Spleen (tissue), 13 donors: ENCODE measurements at places on chromosomes 3 and 15. TPM values are rescaled to one million over a fixed set of nuclear protein-coding genes. Genes with fewer than 3 reads are reported as not detected.

DNA sequence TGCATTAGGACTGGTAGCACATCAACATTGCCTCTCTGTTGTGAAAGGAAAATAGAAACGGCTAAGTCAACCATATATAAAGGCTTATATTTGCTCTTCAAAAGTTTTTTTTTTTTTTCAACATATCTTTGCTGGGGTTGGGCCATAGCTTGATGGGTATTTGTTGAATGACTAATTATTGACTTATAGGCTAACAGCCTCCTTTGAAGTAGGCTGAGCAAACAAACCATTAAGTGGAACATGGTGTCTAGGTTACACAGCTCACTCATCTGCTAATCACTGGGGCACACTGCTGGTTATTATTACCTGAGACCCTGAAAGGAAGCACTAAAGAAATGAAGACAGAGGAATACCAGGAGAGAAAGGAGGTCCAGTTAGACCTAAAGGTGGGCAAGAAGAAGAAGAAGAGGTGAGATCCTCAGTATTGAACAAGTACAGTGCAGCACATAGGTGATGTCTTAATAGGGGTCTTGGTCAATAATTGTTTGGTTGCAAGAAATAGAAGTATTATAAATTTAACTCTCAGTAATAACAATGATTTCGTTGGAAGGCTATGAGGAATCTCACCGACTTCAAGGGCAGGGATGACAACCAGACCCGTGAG, 139.4 kb downstream of the RPLP1 start:
- peaks cover 25% of the 10 kb centered on the region for H3K4me1 ChIP-seq
- H3K27ac ChIP-seq, result no peak overlapping the region
- no peaks in the 10 kb centered on the region for H3K36me3 ChIP-seq
- no peaks in the 10 kb centered on the region for H3K27me3 ChIP-seq
- H3K4me3 ChIP-seq, result no peak overlapping the region

Gene ATP13A5
- not detected for total RNA-seq

Gene TMEM266
- 1.5 TPM for total RNA-seq

DNA sequence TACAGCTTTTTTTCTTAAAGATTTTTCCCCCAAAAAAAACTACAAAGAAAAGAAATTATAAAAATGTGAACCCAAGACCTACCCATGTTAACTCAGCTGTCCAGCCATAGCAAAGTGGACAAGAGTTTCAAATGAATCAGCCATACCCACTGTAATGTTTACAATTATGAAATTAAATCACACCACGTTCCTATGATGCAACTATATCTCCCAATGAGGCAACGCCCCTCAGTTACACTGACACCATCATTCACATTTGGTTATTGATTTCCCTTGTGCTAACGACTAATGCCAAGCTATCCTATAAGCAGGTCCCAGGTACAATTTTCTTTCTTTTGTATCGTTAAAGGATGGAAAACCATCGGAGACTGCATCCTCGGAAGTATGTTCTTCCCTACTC, 115.1 kb upstream of the ICE2 start:
- H3K36me3 ChIP-seq, result no peaks in the 10 kb centered on the region
- H3K4me3 ChIP-seq, result no peak overlapping the region
- H3K4me1 ChIP-seq, result peaks cover 22% of the 10 kb centered on the region

DNA sequence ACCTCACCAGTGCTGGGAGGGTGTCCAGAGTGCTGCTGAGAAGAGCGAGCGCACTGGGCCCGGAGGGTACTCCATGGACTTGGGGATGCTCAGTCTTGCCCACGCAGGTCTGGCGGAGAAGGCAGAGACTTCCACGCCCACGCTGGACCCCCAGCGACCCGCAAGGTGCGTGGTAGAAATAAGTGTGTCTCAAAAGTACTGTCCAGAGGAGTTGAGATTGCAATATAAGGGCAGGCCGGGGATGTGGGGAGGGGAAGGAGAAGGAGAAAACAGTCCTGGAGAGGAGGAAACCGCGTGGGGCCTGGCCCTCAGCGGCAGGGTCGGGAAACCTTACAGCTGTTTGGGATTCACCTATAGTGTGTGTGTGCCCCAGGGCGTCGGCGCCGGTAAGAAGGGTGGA, 38.9 kb downstream of the NR2F2 start:
- peaks cover 59% of the 10 kb centered on the region for H3K27me3 ChIP-seq
- H3K4me1 ChIP-seq, result no peaks in the 10 kb centered on the region
- no peaks in the 10 kb centered on the region for H3K36me3 ChIP-seq
- no peak for DNase-seq

Gene PLA2G4E
- not detected for total RNA-seq

DNA sequence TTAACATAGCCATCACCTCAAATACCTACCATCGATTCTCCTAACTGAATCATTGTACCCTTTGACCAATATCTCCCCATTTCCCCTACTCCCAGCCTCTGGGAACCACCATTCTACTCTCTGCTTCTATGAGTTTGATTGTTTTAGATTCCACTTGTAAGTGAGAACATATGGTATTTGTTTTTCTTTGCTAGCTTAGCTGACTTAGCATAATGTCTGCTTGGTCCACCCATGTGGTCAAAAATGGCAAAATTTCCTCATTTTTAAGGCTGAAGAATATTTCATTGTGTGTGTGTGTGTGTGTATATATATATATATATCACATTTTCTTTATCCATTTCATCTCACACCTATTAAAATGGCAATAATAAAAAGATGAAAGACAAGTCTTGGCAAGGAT, 469.3 kb downstream of the FHIT start:
- no peaks in the 10 kb centered on the region for H3K36me3 ChIP-seq
- H3K27ac ChIP-seq, result no peak overlapping the region
- no peaks in the 10 kb centered on the region for H3K4me1 ChIP-seq
- no peak overlapping the region for H3K4me3 ChIP-seq

- no peaks in the 10 kb centered on the region for H3K27me3 ChIP-seq
- H3K36me3 ChIP-seq, result no peaks in the 10 kb centered on the region
- peak overlapping the region; percentile 72 for H3K27ac ChIP-seq
- H3K4me3 ChIP-seq, result no peak overlapping the region
These were observed 64.6 kb upstream of the GALNT15 start for GRCh38 chr3:16109929-16110328.

- no peak overlapping the region for H3K4me3 ChIP-seq
- DNase-seq, result no peak
- H3K27me3 ChIP-seq, result no peaks in the 10 kb centered on the region
- H3K4me1 ChIP-seq, result no peaks in the 10 kb centered on the region
These were observed 384.5 kb upstream of the IL12A start for GRCh38 chr3:159604151-159604581.

DNA sequence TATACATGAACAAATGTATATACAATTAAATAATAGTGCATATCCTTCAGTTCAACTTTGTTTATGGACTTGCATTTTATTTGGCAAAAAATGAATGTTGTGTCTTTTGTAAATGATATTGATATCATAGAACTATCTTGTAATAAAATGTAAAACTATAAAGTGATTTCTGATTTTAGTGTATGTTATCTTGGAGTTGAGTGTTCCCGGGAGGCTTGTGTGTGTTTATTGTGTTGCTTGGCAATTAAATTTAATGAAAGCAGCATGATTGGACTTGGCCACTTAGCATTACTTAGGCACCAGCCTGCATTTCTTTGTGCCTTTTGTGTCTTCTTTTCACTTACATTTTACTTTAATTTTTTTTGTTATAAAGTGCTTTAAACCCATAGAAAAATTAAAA, 10.6 kb downstream of the ARHGEF26 start:
- no peak overlapping the region for H3K4me3 ChIP-seq
- no peaks in the 10 kb centered on the region for H3K4me1 ChIP-seq
- no peaks in the 10 kb centered on the region for H3K36me3 ChIP-seq
- no peak for DNase-seq

DNA sequence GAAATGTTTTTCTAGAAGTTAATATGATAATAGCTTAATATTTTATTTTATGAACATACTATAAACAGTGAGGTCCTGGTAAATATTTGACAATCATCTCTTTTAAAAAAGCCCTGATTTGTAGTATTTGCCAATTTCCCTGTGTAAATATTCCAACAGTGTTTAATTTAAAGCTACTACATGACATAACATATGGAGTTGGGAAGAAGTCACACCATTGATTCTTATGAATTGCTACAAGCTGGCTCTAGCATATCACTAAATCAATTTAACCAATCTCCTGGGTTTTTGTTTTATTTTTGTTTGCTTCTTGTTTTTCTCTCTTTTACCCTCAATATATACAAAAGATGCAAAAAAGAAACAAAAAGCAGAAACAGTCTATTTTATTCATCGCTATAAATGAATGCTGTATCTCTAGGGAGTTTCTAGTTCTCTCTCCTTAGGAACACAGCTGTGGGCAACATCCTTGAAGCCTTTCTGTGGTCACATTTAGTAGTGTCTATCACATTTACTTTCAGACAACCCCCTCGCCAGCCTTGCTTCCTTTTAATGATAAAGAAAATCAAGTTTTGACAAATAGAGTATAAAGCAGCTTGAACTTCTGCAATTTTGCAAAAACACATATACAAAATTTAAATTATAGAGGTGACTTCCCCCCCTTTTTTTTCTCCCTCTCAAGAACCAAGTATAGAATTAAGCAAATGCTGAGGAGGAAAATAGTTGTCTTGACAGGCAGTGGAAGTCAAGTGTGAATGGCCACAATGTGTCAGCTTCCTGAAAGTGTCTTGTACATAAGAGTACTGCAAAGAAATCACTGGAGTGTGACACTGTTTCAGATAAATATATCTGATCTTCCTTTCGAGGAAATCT, 21.4 kb downstream of the CCR1 start:
- no peak overlapping the region for H3K4me3 ChIP-seq
- H3K4me1 ChIP-seq, result peaks cover 46% of the 10 kb centered on the region
- no peaks in the 10 kb centered on the region for H3K27me3 ChIP-seq
- no peaks in the 10 kb centered on the region for H3K36me3 ChIP-seq
- no peak for DNase-seq

DNA sequence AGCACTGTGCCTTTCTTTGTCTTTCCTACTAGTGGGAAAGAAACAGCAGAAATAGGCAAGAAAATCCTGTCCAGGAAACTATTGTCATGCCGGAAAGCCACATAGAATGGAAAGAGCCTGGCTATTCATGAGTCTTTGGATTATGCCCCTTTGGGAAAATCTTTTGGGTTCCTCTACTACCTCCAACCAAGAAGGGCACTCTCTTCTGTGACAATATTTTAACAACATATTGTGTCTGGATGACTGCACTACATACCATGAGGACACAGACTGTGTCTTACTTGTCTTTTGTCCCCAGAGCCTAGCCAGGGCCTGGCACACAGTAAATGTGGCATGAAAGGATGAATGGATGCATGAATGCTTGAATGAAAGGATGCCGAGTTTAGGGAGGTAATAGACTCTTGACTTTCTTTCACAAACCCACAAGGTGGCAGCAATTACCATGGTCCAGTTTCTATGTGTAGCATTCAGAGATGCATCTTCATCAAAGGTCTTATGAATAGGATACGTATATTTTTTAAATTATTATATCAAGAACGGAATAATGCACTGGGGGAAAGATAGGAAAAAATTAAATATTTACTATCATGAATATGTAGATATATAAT, 30.3 kb downstream of the ARL14 start:
- no peaks in the 10 kb centered on the region for H3K27me3 ChIP-seq
- DNase-seq, result no peak
- no peaks in the 10 kb centered on the region for H3K4me1 ChIP-seq
- H3K36me3 ChIP-seq, result no peaks in the 10 kb centered on the region
- no peak overlapping the region for H3K4me3 ChIP-seq
- H3K27ac ChIP-seq, result no peak overlapping the region

GRCh38 chr3:178203650-178204049, 332.6 kb upstream of the KCNMB2 start:
- no peak overlapping the region for H3K27ac ChIP-seq
- H3K4me1 ChIP-seq, result peaks cover 9% of the 10 kb centered on the region
- no peak for DNase-seq
- no peak overlapping the region for H3K4me3 ChIP-seq
- H3K36me3 ChIP-seq, result no peaks in the 10 kb centered on the region
- no peaks in the 10 kb centered on the region for H3K27me3 ChIP-seq

Gene DAZL
- not detected for total RNA-seq

DNA sequence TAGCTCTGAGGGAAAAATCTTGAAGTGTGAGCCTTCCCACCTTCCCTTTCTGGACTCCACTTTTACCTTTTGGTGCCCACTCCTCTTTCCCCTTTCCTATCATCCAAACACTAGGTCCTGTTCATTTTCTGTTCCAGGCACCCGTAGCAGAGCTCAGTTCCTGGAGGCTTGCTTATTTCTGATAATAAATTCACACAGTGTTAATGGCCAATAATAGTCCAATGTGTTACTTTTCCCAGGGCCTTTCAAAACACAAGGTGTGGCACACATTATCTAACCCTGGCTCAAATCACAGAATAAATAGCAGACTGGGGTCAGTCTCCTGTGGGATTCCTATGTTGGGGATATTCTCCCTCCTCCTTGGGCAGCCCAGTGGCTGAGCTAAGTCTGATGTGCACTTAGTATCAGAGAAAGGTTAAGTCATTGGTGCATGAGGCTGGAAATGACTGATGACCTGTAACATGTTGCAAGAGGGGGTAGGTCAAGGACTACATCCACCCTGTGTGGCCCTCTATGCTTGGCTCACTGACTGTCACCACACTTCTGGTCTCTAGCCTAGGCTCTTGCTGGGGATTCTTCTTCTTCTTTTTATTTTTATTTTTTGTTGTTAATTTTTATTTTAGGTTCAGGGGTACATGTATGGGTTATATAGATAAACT, 43.7 kb upstream of the ROPN1 start:
- peak overlapping the region; percentile 79 for H3K4me3 ChIP-seq
- peaks cover 4% of the 10 kb centered on the region for H3K27me3 ChIP-seq
- H3K36me3 ChIP-seq, result no peaks in the 10 kb centered on the region
- peaks cover 15% of the 10 kb centered on the region for H3K4me1 ChIP-seq
- no peak for DNase-seq
- H3K27ac ChIP-seq, result peak overlapping the region; percentile 86

Gene WDR82
- total RNA-seq, result 72.0 TPM

DNA sequence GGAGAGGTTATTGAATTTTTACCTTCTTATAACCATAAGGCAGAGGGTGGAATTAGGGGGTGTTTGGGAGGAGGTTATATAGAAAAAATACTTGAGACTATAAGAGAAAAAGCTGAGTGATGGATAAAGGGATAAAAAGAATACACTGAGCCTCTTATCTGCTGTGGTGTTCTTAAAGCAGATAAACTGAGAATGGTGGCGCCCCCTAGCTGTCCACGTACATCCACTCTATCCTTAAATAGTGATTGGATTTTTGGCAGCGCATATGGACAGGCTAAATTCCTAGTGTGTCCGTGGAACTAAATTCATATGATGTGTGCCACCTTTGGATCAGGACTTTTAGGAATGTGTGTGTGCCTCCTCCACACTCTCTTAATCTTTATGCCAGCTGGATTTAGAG, 121.1 kb downstream of the OXSM start:
- H3K36me3 ChIP-seq, result no peaks in the 10 kb centered on the region
- no peaks in the 10 kb centered on the region for H3K27me3 ChIP-seq
- DNase-seq, result no peak
- H3K4me3 ChIP-seq, result no peak overlapping the region
- H3K27ac ChIP-seq, result no peak overlapping the region
- no peaks in the 10 kb centered on the region for H3K4me1 ChIP-seq

Gene SCAMP5
- 6.6 TPM for total RNA-seq
